ENCODE measurements at places on chromosomes 6 and 20. TPM values are rescaled to one million over a fixed set of nuclear protein-coding genes. Genes with fewer than 3 reads are reported as not detected.

The PRDM13 gene
- 1.3 TPM for total RNA-seq

The TRIM10 gene
- total RNA-seq, result 2.7 TPM

GRCh38 chr6:9403736-9404135 is 968.4 kb upstream of the SLC35B3 start:
- no peak for DNase-seq

DNA sequence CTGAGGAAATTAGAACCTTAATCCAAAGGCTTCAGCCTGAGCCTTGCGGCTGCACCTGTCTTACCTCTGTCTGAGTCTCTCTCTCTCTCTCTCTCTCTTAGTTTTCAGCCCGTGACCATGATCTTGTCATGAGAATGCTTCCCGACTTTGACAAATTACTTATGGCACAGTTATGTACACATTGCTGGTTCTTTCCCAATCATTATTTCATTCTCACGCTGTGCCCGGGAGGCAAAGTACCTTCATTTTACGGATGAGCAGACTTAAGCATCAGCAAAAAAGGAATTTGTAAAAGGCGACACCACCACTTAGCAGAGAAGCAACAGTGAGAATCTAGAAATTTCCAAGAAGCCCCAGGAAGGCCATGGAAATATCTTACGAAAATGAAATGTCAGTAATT is 54.6 kb downstream of the GMPR start:
- no peak for DNase-seq

The MEP1A gene
- not detected for total RNA-seq

The RBPJL gene
- not detected for total RNA-seq

The PKIB gene
- total RNA-seq, result 11.8 TPM

The IFT52 gene
- 30.8 TPM for total RNA-seq

- DNase-seq, result no peak
Measured at GRCh38 chr6:33481192-33481591, 26.8 kb downstream of the ZBTB9 start.

GRCh38 chr20:49888212-49889000 is 26.9 kb downstream of the SPATA2 start:
- peak; percentile 72 for DNase-seq

DNA sequence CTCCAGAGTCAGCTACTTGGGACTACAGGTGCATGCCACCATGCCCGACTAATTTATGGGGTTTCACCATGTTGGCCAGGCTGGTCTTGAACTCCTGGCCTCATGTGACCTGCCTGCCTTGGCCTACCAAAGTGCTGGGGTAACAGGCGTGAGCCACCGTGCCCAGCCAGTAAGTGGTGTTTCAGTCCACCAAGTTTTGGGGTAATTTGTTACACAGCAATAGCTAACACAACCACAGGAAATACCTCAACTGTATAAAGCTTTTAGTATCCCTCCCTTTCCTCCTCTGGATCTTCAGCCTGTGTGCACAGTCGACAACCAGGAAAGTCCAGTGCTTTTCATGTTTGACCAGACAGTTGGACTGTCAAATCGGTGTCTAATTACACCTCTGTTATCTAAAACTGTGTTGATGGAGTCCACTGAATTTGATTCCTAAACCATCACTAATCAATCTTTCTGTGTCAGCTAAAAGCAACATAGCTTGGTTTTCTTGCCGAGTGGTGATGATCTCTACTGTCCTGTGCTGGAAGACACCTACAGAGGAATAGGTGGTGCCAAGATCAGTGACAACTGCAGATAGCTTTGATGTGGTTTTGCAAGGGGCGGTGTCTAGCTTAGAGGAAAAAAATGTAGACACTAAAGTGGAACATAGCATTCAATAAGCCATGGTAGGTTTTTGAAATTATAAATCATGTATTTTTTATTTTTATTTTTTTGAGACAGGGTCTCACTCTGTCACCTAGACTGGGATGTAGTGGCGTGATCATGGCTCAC is 22.2 kb upstream of the ZBTB2 start:
- no peak for DNase-seq

- no peak for DNase-seq
Measured at GRCh38 chr6:94769197-94769596, 808.1 kb upstream of the MANEA start.

DNA sequence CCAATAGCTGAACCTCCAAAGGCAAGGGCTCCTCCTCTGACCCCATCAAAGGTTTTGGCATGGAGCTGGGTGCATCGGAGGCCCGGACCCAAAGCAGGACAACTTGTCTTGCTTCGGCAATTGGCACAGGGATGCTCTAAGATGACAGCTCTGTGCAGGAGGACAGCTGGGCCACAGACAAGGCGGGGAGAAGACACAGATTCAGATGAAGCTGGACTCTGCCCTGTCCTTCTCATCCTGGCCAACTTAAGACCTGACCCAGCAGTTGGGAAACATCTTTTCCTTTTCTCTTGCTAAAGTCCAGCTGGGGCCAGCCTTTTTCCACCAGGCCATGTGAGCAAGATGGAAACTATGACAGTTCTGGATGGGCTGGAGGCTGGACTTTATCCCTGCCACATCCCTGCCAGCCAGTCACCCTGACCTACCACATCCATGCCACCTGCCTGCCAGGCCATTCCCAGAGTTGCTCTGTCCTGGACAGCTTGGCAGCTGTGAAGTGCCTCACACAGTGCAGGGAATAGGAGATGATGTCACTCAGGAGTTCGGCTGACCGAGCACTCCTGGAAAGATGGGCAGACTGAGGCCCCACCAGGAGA is 12.7 kb upstream of the PSMF1 start:
- DNase-seq, result no peak

The KCNQ5 gene
- 0.10 TPM for total RNA-seq

DNA sequence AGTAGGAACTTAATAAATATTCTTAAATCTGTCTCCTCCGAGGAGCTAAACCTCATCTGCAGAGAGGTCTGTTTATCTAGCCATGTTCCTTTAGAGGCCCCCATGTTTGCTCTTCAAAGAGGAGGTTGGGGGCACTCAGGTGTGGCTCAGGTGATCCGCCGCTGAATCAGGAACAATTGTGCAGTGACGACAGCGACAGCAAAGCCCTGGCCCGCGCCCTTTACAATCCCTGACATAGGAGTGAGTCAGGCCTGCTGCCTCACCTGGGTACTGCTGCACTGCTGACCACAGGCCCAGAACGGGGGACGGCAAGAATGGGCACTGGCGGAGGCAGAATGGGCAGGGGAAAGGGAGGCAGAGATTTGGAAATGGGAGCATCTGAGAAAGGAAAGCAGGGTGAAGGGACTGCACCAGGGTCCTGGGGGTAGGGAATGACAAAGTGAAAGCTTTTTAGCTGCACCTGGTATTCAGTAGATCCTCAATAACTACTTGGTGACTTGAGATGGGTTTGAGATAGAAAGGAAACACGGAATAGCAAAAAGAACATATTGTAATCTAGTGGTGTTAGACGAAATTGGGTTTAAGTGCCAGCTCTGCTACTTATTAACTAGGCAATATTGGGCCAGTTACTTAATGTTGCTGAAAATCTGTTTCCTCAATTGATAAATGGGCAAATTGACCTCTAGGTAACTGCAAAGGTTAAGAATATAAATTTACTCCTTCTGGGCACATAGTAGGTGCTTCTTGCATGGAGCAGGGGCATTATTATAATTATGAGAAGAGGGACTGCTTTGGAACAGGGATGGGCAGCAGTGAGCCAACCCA is 5.4 kb upstream of the IER3 start:
- peak; percentile 95 for DNase-seq

Measured in Calu3 (cell line).